Foreskin fibroblast (primary cell): ENCODE measurements at places on chromosomes 1 and 21.

DNA sequence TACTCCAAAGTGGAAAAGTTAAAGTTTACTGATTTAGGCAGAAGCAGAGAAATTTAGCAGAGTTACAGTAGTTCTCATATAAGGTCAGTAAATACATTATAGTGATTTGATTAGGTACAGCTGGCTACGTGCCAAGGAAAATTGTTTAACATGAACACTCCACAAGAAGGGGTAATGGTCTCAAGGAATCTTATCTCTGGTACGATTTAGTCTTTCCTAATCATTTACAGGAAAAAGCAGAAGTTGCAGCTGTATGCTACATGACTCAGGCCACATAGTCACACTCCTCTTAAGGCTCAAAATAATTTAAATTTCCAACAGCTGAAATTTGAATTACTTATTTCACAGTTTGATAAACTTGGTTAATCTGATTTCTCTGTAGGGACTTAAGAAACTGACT, 36.9 kb upstream of the OR2B11 start:
- no peak for DNase-seq

- peak; percentile 86 for DNase-seq
Measured at GRCh38 chr1:55468142-55468795, 253.1 kb upstream of the USP24 start.

DNA sequence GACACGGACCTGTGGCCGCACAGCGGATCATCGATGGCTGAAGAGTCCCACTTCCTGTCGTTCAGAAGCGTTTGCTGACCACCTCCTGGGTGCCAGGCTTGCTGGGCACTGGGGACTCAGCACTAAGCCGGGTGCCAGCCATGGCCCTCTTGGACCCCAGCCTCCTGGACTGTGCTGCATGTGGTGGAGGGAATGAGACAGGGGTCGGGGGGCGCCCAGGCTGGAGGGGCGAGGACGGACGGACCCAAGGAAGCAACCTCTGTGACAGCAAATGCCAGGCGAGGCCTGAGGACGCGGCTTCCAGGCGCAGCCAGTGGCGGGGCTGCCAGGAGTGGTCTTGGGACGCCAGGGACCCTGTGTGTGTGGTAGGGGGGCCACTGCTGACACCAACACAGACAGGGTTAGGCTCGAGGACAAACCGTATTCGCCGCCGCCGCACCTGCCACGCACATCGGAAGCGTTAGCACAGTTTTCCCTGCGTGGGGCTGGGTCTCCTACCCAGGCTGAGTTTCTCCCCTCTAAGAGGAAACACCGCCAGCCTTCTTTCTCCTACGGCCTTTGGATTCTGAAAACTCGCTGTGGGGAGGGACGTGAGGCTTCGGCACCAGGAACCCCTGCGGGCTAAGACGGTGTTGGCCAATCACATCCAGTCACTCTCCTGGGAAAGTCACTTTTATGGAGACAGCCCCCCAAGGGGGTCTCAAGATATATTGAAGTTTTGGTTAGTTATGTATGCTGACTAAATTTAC, 3.1 kb upstream of the MXRA8 start:
- peak; percentile 35 for DNase-seq

- DNase-seq = no peak
Measured at GRCh38 chr1:10778640-10779039, 17.8 kb downstream of the CASZ1 start.
